Stimulated activated memory B cell treated with anti-CD40 and anti-IgM and Interleukin-4, amounts not matched to agents 10 μg/mL and 1 μg/mL and 100 μg/mL, for 72 hours (primary cell): ENCODE measurements at places on chromosomes 13 and 19.
A peak's percentile ranks its signal among the peaks of the same experiment; 100 is the strongest.

DNA sequence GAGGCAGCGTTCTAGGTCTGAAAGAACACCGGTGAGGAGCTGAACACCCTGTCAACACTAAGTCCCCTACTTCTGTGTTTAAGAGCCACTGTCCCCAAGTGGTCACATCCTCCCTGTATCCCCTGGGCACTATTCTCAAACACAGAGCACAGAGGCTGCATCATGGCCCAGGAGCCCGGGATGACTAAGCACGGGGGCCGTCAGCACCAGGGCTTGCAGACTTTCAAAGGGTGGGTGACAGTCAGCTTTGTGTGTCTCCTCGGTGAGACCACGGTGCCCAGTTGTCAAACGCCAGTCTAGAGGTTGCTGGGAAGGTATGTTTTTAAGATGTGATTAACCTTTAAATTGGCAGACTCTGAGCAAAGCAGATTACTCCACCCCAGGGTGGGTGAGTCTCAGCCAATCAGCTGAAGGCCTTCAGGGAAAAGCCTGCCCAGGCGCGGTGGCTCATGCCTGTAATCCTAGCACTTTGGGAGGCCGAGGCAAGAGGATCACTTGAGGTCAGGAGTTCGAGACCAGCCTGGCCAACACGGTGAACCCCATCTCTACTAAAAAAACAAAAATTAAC, 8.0 kb downstream of the MAP2K2 start:
- peak; percentile 69 for ATAC-seq

DNA sequence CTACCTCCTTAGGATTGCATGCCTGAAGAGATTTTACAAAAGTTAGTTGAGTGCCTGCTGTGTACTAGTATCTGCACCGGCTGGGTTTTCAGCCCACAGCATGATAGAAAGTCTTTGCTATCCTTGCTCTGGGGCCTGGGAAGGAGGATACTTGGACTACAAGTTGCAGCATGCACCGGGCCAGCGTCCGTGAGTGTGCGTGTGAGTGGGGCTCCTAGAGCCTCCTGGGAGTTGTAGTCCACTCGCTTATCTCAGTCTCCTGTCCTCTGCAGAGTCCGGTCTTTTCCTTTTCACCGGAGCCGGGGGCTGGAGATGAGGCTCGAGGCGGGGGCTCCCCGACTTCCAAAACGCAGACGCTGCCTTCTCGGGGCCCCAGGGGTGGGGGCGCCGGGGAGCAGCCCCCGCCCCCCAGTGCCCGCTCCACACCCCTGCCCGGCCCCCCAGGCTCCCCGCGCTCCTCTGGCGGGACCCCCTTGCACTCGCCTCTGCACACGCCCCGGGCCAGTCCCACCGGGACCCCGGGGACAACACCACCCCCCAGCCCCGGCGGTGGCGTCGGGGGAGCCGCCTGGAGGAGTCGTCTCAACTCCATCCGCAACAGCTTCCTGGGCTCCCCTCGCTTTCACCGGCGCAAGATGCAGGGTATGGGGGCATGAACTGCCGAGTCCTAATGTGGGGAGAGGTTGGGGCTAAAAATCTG, 20.6 kb downstream of the BRSK1 start:
- peak; percentile 69 for ATAC-seq

DNA sequence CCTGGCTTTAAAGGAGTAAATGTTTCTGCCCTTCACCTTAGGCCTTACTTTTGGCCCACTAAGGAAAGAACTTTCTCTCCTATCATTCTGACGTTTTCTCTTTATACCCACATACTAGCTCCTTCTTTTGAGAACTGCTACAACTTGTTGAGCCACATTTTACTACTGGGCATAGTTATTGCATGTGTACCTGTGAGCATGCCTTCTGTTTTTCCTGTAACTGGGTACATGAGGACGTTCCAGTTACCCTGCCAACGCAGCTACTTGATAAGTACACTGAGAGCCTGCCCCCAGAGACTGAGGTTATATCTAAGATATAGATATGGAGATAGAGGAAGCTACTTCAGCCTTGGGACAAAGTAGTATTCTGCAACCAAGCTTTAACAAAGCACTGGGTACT, 3.5 kb downstream of the CCDC169 start:
- no peak for ATAC-seq

GRCh38 chr13:110676595-110677587, 29.0 kb downstream of the CARS2 start:
- ATAC-seq: peak; percentile 89

DNA sequence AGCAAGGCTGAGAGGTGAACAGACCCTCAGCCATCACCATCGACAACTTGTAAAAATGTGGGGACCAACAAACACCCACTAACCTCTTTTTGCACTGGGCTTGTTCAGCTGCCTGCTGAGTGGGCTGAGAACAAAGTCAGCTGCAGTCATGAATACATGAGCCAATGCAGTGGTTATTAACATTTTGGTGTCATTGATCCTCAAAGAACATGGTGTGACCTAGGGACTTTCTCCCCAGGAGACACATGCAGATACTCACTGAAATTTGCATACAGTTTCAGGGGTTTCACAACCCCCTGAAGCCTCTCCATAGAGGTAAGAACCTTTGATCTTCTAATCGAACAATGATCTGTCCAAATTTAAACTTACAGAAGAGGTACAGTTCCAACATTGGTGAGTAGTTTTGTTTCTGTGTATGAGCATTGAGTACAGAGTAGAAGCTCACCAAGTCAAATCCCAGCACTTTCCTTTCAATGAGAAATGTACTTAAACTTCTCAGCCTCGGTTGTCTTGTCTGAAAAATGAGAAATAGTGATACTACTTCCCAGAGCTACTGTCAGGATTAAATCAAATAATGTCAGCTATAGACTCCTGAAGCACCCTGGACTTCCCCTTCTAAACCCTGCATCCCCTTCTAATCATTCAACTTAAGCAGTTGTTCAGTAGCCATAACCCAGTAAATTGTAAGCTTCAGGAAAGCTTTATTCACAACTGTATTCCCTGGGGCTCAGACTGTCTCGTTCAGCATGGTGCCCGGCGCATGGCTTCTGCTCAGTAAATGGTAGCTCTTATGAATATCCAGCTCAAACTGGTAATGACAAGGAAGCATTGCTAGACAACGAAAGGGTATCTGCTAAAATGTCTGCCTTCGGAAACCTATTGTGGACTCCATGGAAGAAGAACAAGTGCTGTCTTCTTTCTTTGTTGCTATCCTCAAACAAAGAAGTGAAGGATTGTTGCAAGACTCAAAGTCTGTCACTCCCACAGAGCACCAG, 148.7 kb downstream of the FOXO1 start:
- ATAC-seq: peak; percentile 82

GRCh38 chr19:3879656-3880055, 829 bp upstream of the ATCAY start:
- no peak for ATAC-seq

DNA sequence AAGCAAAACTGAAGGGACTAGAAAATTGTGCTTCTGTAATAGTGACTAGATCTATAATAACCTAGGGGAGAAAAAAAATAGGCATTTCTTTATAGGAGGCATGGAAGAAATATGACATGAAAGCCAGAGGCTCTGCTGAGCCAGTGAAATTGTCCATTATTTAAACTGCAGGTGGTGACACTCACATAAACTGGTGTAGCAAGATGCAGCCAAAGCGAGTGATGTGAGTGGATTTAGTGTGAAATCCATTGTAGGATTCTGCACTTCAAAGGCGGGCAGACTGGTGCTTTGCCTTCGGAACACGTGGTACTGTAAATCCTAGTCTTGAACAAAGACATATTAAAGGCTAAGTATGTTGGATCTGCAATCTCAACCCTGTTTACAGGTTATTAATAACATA, 361.9 kb downstream of the TBC1D4 start:
- ATAC-seq: no peak

GRCh38 chr13:24232474-24232873, 72.0 kb downstream of the SPATA13 start:
- no peak for ATAC-seq

GRCh38 chr19:15276620-15277215, 44.5 kb upstream of the EPHX3 start:
- ATAC-seq: no peak

GRCh38 chr19:45901912-45902650, at the start of gene MYPOP:
MYPOP (minus strand) TSS chr19:45902613; CDS start chr19:45901773, 840 bp downstream.
- peak; percentile 1 for ATAC-seq

GRCh38 chr19:39207293-39207836, 3.3 kb upstream of the SYCN start:
- no peak for ATAC-seq

GRCh38 chr13:20332361-20333096, 100.4 kb upstream of the GJB6 start:
- peak; percentile 47 for ATAC-seq

- ATAC-seq: no peak
Observed at GRCh38 chr13:78700121-78700910, 41.4 kb upstream of the OBI1 start.

DNA sequence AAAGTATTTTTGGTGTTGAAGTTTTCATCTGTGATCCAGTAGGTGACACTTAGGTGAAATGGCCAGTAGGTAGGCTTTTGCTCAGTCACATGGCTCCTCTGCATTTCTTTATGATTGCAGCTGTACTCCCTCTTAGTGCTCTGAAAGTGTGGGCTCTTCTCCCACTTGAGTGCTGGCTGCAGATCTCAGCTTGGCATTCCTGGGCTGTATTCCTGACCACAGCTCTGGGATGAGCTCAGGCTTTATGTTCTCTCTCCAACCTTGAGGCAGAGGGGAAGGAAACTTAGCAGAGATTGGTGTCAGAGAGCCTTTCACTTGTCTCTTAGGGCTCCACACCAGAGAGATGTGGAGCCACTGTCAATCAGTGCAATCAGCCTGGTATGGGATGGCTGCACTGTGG, 254.3 kb downstream of the NDFIP2 start:
- ATAC-seq: no peak

GRCh38 chr19:1257475-1258162, 9.2 kb downstream of the MIDN start:
- ATAC-seq: no peak

DNA sequence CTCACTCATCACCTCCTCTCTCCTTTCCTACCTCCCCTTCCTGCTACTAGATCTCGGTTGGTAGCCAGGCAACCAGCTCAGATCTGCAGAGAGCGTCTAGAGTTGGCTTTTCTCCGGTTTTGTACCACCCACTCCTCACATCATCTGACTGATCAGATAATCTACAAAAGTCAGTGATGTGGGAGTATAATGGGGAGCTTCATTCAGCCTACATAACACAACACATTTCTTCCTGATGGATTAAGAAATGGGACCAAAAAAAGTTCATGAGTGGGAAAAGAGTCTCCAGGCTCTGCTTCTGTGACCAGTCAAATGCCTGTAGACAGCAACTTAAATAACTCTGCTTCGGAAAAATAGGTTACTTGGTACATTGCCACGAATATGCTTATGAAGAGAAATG, 279.8 kb downstream of the DCLK1 start:
- no peak for ATAC-seq

GRCh38 chr13:31885994-31886393, 145.6 kb upstream of the FRY start:
- no peak for ATAC-seq

- no peak for ATAC-seq
Observed at GRCh38 chr19:32396046-32396652, 9.4 kb upstream of the DPY19L3 start.

GRCh38 chr19:3494559-3494958, 5.9 kb downstream of the DOHH start:
- no peak for ATAC-seq

- ATAC-seq: no peak
Observed at GRCh38 chr19:39310558-39311311, 9.9 kb downstream of the LRFN1 start.

DNA sequence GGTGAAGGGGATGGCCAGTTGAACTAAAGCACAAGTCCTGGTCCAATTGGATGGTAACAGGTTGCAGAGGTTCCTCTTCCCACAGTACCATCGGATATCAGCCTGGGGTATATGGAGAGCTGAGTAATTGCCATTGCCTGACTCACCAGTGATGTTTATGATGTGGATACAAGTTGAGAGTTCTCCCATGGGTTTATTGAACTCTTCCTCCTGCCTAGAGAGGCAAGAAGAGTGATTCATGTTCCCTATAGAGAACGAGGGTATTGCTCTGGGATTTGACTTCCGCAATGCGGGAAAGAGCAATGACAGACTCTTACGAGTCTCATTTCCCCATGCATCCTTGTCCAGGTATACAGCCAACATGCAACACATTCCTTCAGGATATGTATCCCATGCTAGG, 111.3 kb upstream of the PCDH9 start:
- ATAC-seq: no peak

DNA sequence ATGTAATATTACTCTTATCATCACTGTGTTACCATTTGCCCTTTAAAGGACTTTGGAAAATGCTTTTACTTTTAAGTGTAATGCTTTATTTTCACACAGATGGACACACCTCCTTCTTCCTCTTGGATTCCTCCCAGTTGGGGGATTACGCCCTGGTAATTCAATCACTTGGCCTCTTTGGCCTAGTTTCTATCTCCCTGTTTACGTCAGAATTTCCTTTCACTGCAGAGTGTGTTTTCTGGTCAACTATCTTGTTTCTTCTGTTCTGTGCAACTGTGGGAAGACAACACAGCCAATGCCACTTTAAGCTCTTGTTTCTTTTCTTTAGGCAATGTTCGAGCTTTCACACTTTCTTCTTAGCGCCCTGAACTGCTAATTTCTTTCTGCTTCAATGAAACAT, 257.3 kb upstream of the MAB21L1 start:
- no peak for ATAC-seq

GRCh38 chr19:33285441-33285927, 16.9 kb downstream of the CEBPA start:
- no peak for ATAC-seq
